HFF-Myc (cell line): ENCODE measurements at places on chromosomes 1 and 21.

- no peak for DNase-seq
These were observed 87.9 kb downstream of the SYT2 start for GRCh38 chr1:202622388-202622787.

DNA sequence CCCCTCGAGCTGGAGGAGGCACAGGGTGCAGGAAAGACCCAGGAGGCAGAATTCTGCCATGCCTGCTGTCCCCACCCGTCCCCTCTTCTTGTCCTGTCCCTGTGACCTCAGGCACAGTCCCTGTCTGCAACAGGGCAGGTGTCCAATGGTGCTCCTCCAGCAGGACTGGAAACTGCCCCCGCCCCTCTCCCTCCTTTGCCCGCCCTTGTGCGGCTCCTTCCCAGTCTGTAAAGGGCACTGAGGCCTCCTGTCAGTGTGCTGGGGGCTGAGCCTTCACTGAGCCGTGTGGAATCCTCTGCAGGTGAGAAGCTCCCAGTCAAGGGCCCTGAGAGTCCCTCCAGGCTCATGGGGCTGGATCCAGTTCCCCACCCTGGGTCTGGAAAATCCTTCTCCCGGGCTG, 28.9 kb downstream of the PRDM16 start:
- no peak for DNase-seq

GRCh38 chr1:206859082-206859521, 6.3 kb upstream of the IL20 start:
- DNase-seq: no peak

DNA sequence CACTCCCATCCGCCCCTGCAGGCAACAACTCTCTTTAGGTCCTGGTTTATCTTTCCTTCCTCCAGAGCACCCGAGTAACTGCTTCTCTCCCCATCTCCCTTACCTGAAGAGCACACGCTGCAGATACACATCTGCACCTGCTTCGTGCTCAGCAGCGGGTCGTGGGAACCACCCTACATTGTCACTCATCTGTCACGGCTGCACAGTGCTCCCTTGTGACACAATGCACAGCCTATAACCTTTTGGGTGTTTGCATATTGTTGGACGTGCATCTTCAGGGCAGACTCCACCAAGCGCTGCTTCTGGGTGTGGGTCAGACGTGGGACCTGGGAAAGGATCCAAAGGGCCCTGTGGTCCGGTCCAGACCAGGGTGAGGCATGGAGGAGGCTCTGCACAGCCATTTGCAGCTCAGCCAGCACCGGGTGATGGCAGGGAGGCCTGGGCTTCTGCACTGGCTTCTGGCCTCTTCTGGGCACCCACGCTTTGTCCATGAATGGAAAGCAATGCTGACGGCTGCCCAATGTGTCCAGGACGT, 42.5 kb downstream of the WDR4 start:
- no peak for DNase-seq

GRCh38 chr1:47793563-47793962, 203.6 kb downstream of the TRABD2B start:
- no peak for DNase-seq

DNA sequence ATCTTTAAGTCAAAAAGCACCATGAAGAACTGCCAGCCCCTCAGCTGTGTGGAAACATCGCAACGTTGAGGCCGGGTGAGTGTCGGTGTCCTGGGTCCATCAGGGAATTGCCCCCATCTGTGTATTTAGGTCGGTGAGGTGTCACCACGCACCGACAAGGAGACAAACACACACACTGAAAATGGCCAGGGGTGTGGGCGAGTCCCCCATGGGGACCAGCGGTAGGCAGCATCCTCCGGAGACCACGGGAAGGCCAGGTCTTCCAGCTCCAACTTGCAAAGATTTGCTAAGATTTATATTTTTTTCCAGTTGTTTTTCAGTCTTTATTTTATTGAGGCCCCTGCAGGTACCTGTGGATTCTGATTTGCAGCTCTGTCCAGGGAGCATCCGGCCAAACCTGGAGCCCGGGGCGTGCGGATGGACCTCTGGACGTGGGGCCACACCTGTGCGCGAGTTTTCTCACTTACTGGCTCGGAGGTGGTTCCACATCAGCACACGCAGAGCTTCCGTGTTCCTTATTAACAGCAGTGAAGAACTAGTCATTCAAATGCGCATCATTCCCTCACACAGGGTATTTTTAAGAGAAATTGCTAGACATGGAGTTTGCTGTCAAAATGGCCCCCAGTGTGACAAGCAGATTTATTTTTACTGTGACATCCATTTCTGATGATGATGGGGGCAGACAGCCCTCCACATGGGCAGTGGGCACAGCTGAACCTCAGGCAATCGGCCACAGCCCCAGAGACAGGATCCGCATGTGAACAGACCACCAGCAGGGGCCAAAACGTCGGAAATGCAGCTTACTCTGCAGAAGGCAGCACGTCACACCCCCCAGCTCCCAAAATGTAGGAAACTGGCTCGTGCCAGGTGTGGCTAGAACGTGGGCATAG, 17.2 kb upstream of the SLC19A1 start:
- DNase-seq: no peak

GRCh38 chr1:242828199-242828598, 303.7 kb upstream of the PLD5 start:
- no peak for DNase-seq

GRCh38 chr1:13830616-13831280, 130.8 kb downstream of the PRDM2 start:
- DNase-seq: no peak

DNA sequence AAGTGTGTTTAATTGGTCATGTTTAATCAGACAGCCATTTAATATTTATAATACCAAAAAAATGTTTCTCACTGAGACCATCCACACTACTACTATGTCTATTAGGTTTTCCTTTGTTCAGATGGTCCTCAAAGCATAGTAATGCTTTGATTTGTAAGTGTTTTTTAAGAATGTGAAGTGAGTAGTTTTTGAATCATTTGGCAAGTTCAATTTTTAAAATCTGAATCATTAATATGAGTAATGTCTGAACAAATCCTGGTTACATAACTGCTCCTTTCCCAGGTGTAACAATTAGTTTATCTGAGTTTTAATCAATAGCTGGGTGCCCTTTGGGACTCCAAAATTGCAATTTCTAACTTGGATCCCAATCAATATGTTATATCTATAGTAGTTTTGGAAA, 23.5 kb upstream of the RPL5 start:
- no peak for DNase-seq

DNA sequence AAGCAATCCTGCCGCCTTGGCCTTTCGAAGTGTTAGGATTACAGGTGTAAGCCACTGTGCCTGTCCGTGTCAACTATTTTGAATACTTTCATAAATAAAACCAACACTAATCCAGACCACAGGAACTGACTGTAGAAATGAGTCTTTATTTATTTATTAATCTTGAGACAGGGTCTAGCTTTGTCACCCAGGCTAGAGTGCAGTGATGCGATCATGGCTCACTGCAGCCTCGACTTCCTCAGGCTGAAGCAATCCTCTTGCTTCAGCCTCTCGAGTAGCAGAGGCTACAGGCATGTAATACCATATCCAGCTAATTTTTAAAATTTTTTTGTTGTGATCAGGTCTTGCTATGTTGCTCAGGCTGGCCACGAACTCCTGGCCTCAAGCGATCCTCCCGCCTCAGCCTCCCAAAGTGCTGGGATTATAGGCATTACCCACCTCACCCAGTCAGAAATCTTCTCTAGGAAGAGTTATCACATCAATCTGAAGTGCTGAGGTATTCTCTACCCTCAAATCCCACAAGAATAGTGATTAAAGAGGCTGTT, 21.7 kb upstream of the CPLANE2 start:
- no peak for DNase-seq

DNA sequence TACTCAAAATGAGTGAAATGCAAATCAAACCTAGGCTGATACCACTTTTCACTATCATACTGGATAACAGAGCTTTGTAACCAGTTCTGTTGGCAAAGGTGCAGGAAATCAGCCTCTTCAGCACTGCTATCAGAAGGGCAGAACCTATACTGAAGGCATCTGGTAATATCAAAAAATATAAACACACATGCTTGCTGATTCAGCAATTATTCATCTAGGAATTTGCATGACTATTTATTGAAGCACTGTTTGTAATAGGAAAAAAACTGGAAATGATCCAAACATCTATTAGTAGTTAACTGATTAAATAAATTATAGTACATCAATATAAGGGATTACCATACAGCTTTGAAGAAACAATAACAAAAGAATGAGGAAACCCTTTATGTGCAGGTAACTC, 21.4 kb downstream of the ARHGAP29 start:
- DNase-seq: no peak

DNA sequence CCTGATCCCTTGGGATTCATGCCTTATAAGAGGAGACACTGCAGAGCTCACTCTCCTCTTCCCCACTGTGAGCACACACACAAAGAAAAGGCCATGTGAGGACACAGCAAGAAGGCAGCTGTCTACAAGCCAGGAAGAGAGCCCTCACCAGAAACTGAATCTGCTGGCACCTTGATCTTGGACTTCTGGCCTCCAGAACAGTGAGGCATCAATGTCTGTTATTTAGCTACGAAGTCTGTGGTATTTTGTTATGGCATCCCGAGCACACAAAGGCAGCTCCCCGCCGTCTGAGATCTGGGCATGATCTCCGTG, 47.1 kb upstream of the RPL11 start:
- no peak for DNase-seq

- no peak for DNase-seq
These were observed 5.1 kb upstream of the PTPRC start for GRCh38 chr1:198633675-198634121.

DNA sequence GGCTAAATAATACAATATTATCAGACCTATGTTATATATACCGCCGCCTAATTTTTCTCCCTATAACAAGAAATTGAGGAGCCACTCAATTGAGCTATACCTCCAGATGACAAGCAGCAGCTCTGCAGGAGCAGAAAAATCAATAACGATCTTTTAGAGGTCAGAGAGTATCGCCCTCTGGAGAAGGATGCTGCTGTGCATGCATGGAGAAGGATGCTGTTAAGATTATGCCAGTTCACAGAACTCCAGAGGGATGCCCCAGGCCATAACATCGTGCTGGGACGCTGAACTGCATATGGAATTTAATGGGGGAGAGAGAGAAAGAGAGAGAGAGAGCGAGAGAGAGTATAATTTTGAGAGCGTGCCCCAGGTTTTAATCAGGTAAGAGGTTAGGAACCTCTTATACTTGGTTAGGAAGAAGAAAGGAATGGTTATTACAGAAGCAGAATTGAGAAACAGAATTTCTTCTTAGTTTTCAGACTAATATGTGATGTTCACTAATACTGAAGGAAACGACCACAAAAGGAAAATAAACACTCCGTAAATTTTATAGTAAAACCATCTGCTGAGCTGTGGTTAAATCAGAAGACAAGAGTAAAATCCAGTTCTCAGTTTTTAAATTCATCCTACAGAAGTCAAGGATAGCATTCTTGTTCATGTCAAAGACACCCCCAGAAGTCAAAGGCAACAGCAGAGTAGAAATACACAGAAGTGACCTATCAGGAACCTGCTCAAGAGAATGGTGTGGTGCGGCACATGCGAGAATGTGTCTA, 111.1 kb downstream of the SMYD2 start:
- no peak for DNase-seq

DNA sequence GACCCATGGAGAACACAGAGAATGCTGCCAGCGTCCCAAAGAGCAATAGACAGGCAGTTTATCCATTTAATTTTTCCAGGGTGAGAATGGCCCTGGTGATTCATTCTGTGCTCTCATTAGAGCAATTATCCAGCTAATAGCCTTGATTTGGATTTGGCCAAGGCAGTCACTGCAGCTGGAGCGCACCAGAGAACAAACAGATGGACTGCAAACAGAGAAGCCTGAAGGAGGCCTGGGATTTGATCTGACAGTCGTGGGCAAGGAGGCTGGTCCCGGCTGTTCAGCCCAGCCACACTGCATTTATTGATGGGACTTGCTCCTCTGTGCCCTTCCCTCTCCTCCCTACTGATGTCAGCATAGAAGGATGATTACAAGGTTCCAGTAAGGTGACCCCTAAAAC, 353.9 kb upstream of the C1orf174 start:
- DNase-seq: no peak

DNA sequence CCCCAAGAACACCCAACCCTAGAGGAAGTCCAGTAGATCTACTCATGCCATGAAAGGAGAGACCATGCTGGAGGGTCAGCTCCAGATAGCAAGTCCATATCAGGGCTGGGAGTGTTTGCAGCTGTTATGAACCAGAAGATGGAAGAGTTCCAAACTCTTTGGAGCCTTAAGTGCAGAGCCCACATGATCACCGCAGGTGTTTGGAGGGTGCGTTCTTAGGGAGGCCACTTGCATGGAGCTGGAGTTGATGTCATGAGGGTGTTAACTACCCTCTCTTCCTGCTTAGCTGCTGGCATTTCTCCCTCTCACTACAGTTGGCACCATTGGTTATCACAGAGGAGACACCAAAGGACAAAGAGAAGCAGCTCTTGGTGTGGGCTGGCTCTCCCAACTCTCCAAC, 616.9 kb downstream of the AJAP1 start:
- no peak for DNase-seq

GRCh38 chr1:15703562-15703961, 19.4 kb downstream of the PLEKHM2 start:
- DNase-seq: peak; percentile 50

DNA sequence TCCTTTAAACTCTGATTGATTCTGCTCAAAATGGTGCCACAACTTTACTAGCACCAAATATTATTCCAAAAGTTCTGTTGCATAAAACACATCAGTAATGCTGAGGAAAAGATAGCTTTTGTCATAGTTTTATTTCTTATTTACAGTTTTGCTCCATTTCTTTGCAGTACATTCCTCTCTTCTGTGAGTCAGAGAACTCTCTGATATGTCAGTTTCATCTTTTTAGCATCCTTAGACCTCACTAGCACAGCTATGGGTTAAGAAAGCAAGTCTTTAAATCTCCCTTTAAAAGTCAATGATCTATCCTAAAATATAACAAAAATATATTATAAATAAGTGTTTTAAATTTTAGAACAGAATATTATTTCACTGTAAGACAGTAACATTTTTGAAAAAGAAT, 356.6 kb upstream of the SNX7 start:
- DNase-seq: no peak

- no peak for DNase-seq
These were observed 25.1 kb upstream of the SLAMF6 start for GRCh38 chr1:160548183-160548582.
